RKO (cell line): ENCODE measurements at places on chromosomes 2 and 18.

DNA sequence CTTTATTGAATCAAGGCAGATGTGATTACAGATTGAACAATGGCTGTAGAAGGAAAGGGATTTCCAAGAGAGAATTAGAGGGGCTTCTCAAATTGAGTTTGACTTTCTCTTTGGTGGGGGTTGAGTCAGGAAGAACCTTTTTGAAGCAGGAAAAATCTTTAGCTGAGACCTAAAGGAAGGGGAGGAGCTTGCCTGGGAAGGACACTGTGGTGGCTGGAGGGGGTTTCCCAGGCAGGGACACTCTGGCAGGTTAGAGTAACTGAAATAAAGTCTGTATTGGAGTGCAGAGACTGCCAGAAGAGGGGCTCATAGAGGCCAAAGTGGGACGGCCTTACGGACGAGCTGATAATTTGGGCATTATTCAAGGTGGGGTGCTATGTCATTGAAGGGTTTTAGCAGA, 69.3 kb downstream of the NEDD4L start:
- DNase-seq: no peak

GRCh38 chr2:65057391-65058052, 1.3 kb downstream of the CEP68 start:
- DNase-seq: peak; percentile 60

GRCh38 chr18:24609254-24609653, 148.8 kb downstream of the HRH4 start:
- DNase-seq: no peak

GRCh38 chr2:73911548-73912208, 15.0 kb upstream of the DGUOK start:
- no peak for DNase-seq

DNA sequence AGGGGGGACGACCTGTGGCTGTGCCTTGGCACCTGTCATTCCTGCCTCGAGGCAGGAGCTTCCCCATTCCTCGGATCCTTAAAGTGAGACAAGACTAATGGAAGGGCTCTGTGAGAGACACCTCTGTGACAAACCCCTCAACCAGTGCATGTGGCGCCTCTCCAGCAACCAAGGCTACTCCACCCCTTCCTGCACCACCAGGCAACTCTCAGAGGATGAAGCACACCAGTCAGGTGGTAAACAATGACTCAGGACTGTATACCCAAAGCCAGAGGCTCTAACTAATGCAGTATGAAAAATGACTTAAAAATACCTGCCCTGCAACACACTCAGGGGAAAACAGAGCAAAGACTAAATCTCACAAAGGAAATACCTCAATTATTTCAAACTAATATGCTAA, 136.9 kb downstream of the UXS1 start:
- DNase-seq: no peak

DNA sequence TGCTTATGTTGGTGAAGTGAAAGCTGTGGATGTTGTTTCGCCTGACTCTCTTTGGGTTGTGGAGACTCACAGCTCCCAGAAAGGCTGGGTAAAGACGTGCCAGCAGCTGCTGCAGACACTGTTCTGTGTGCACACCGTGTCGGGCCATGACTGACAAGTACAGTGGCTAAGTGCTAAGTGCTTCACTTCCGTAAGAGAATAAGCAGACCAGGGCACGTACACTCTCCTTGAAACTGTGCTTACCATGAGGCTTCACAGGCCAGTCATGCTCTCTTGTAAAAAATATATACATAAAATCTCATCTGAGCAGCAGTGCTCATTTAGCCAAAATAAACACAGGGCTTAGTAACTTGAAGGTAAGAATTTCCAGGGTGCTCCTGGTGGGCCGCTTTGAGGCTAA, 86.0 kb downstream of the NRP2 start:
- no peak for DNase-seq

GRCh38 chr2:239533569-239534316, 132.9 kb upstream of the HDAC4 start:
- no peak for DNase-seq

DNA sequence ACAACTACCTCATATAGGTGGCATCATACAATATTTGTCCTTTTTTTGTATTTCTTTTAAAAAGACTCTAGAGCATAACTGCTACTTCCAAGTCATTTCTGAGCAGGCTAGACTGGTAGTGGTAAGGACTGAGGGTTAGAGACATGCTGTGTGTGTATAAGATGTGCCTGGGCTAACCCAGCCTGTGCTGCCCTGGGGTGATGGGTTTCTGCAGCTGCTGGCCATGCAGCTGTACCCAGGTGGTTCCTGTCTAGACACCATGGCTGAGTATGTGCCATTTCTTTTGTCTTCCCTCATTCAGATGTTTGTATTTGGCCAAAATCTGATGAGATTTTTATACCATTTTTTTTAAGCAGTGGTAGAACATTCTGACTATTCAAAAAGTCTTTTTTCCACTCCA, 40.0 kb downstream of the MERTK start:
- DNase-seq: no peak

DNA sequence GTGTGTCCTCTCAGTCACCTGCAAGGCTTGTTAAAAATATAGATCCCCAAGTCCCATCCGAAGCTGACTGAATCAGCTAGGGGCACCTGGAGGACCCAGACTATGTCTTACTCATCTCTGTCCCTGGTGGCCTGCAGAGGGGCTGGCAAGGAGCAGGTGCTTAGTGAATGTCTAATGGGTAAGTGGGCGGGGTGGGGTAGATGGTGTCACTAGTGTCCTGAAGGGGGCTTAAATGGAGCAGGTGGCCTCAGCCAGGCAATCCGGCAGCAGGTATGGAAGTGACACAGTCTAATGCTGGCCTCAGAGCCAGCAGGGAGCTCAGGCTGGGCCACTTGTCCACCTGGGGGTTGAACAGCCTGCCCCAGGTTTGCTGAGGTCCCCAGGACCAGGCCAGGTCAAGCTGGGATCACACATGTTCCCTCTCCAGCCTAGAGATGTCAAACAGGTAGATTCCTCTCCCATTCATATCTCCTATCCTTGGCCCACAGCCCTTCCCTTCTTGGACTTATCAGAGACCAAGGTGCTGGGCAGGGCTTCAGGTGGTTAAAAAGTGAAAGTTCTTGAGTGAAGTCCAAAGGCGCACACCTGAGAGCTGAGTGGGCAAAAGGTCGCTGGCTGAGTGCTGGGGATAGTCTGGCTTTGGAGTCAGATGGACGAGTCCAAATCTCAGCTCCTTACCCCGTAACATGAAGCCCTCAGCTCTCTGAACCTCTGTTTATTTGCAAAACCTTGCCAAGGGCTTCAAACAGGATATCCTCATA, 1.7 kb downstream of the STEAP3 start:
- peak; percentile 40 for DNase-seq

- DNase-seq: no peak
Observed at GRCh38 chr2:239420082-239420481, 19.3 kb upstream of the HDAC4 start.

- DNase-seq: no peak
Observed at GRCh38 chr2:136764452-136765255, 691 bp upstream of the THSD7B start.

DNA sequence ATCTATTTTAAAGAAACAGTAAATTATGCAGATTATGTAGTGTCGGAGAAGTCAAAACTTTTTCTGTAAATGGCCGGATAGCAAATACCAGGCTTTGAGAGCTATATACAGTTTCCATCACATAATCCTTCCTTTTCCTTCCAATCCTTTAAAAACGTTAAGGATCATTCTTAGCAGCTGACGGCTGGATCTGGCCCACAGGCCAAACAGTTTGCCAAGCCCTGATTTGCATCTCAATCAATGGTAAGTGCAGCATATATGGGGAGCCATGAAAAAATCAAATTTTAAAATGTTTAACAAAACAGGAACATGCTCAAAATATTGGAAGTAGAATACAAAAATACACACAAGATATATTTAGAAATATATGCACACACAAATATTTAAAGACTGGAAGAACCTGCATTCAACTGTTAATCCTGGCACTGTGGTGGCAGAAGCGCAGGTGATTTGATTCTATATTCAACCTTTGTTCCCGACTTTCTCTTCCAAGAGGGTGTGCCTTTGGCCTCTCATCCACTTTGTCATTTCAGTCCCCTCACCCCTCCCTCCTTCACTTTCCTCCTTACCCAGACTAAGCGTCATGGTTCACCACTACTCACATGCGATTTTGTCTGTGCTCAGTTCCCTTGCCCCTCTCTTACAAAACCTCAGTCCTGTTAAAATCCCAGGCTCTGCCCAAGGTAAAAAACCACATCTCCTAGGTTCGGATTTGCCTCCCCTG, 27.3 kb downstream of the NDUFA10 start:
- DNase-seq: no peak

GRCh38 chr2:237515166-237515565, 28.1 kb downstream of the MLPH start:
- no peak for DNase-seq

DNA sequence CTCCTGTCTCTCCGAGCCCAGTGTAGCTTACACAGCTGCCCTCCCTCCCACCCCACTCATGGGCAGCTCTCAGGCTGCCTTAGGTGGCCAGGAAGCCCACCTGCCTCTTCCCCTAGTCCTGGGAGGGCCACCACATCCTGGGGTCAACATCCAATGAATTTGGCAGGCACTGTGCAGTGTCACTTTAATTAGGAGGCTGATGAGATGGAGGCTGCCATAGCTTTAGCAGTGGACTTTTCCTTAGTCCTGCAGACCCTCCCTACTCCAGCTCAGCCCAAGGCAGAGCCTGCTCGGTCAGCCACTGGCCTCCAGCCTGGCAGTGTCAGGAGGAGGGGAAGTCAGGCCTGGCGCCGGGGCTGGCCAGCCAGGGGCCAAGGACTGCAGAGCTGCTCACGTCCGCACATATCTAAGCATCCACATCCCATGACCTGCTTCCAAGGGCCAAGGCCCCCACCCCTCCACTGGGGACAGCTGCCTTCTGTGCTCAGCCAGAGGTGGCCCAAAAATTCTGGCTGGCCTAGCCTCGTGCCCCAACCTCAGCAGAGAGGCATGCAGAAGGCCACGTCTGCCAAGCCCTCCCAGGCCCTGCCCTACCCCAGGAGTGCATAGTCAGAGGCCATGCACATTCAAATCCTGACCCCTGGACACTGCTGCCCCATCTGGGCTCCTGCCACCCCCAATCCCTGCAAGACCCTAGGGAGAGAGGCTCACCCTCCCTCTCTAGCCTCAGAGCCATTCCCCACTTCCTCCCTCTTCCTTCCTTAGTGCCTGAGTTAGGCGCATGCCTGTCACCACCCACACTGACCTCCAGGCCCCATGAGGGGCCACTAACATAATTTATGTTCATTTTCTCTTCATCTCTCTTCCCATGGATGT, 33.1 kb downstream of the ADRA2B start:
- DNase-seq: no peak
